ENCODE measurements at places on chromosomes 3 and 15.

DNA sequence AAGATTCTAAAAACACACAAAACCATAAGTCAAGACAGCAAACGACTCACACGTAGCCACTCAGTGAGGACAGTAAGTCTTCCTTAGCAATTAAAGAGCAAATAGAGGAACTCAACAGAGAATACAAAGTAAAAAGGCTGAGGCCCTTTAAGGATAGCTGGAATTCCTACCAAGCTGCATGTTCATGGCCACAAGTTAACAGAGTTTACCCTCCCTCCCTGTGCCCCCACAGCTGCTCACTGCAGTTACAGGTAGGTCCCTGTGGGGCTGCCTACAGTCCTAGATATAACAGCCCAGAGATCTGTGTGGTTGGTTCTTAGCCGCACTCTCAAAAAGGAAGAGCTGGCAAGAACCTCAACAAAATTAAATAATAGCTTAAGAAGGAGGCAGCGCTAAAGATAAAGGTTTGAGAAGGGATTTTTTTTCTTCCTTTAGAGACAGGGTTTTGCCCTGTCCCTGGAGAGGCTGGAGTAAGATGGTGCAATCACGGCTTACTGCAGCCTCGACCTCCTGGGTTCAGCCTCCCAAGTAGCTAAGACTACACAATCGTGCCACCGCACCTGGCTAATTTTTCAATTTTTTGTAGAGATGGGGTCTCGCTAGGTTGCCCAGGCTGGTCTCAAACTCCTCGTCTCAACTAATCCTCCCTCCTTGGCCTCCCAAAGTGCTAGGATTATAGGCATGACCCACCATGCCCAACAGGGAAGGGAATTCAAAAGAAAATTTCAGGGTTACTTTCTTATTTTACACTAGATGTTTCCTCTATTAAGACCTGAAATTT lies 19.3 kb downstream of the SFMBT1 start:
- DNase-seq, result no peak

DNA sequence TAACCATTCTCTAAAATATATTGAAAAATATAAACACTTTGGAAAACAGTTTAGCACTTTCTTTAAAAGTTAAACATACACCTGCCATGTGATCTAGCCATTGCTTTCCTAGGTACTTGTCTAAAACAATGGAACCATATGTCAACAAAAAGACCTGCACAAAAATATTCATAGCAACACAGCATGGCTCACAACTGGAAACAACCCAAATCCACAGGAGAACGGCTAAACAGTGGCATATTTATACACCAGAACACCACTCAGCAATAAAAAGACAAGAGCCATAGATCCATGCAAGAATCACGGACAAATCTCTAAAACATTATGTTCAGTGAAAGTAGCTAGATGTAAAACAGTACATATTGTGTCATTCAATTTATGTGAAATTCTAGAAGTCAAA lies 221.3 kb upstream of the UBE2E2 start:
- DNase-seq, result no peak

GRCh38 chr3:54970895-54971294 lies 43.0 kb upstream of the LRTM1 start:
- peak; percentile 13 for DNase-seq

DNA sequence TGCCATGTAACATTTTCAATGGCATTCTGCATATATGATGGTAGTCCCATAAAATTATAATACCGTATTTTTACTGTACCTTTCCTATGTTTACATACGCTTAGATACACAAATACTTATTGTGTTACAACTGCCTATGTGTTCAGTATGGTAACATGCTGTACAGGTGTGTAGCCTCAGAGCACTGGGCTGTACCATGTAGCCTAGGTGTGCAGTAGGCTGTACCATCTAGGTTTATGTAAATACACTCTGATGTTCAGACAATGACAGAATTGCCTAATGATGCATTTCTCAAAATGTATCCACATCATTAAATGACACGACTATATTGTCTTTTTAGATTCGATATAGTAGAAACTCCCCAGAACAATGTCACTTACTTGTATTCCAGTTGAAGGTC lies 22.7 kb downstream of the CD80 start:
- DNase-seq, result no peak

- DNase-seq, result no peak
Observed at GRCh38 chr3:119794971-119795612, 13.2 kb downstream of the NR1I2 start.

Measured in fibroblast of the conjunctiva (primary cell).